ENCODE measurements at places on chromosomes 12 and 14.

- no peak for DNase-seq
These were observed 31.4 kb downstream of the NUBPL start for GRCh38 chr14:31592631-31593030.

DNA sequence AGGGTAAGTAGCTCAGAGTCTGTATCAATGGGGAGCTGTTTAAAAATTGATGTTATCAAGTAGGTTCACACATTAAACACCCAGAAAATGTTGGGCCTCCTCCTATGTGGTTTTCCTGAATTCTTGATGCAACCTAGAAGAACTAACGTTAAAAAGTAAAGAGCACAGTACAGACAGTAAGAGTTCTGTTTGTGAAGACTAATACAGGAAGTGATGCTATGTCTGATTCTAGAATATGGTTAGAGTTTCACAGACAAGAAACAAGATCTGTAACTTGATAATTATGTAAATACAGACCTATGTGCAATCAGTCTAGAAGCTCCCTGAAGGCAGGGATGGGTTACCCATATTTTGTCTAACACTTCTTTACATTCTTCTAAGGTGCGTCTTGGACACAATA, 214.9 kb upstream of the BTG1 start:
- DNase-seq, result no peak

GRCh38 chr14:101713621-101714349, 47.7 kb upstream of the PPP2R5C start:
- DNase-seq, result no peak

DNA sequence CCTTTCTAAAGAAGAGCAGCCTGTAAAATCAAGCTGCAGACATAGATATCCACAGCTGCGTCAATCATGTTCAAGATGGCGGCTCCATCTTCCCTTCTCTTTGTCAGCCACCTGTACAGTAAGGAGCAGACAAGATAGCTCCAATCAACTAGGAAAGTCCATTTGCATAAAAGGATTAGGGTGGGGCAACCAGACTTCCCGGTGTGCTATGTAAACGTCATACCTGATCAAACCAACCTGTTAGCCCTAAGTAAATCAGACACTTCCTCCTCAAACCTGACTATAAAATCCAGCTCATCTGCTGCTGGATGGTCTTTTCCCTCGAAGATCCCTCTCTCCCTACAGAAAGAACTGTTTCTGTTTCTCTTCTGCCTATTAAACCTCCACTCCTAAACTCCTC, 60.1 kb downstream of the BCAT1 start:
- DNase-seq, result no peak

DNA sequence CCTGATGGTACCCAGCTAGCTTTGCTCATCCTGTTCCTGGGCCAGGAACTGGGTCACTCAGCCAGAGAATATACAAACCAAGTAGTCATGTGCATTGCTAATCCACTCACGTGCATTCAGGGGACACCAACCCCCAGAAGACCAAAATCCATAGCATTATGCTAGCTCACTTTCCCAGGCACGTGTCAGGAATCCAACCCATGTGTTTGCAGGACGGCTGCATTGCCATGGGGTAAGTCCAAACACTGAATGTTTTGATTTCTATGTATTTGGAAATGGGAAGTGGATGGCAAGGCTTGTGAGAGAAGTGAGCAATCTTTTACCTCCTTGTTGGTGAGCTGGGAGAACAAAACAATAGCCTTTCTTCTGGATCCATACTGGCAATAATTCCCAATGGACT, 87.1 kb upstream of the FOXN3 start:
- no peak for DNase-seq

- DNase-seq, result no peak
These were observed 42.6 kb downstream of the SAMD4A start for GRCh38 chr14:54609576-54609975.

DNA sequence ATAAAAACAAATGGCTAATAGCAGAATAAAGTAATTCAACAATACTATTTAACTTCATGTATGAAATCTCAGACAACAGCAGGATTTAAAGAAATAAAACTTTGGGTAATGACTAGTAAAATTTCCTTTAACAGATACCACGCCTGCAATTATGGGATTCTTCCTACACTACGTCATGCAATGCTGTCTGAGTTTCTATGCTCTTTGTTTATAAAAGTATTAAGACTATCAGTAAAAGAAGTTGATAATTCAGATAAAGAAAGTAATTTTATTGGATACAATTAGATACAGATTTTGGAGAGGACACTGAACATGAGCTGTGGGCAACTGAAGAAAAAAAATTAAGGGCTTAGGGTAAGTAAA, 308.4 kb upstream of the LRFN5 start:
- no peak for DNase-seq

- peak; percentile 45 for DNase-seq
These were observed 16.4 kb downstream of the FOS start for GRCh38 chr14:75295061-75295461.

- peak; percentile 85 for DNase-seq
These were observed 89.8 kb downstream of the STAB2 start for GRCh38 chr12:103676893-103677292.

GRCh38 chr12:103801709-103802585, 39.1 kb downstream of the NT5DC3 start:
- no peak for DNase-seq

DNA sequence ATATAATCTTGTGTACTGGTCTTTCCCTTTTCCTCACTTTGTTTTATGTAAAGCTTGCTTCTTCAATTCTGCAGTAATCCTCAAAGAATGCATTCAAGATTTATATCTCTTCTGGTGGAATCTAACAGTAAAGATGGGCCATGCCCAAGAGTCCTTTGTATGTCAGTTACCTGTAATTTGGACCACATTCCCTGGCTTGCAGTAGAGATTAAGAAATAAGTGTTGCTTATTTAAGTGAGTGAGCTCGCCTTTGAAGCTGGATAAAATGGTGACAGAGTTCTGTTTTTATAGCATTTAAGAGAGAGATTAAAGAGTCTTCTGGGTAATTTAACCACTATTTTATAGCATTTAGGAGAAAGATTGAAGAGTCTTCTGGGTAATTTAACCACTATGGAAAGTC, 262.1 kb upstream of the ATP2B1 start:
- DNase-seq, result no peak

GRCh38 chr14:68548194-68549076, 244.4 kb downstream of the ZFP36L1 start:
- DNase-seq, result peak; percentile 14

- peak; percentile 57 for DNase-seq
These were observed 4.7 kb downstream of the VSIG10 start for GRCh38 chr12:118098911-118099671.

GRCh38 chr14:21039585-21040369, 2.4 kb upstream of the RNASE7 start:
- peak; percentile 70 for DNase-seq
